ENCODE measurements at places on chromosomes 2 and 18.

- no peak for DNase-seq
Measured at GRCh38 chr2:224892574-224893204, 149.6 kb downstream of the DOCK10 start.

- no peak for DNase-seq
Measured at GRCh38 chr2:62114564-62114963, 81.4 kb upstream of the B3GNT2 start.

- DNase-seq, result peak; percentile 47
Measured at GRCh38 chr2:167190053-167190452, 301.8 kb downstream of the XIRP2 start.

GRCh38 chr18:9992300-9992972, 78.6 kb downstream of the VAPA start:
- DNase-seq, result no peak

DNA sequence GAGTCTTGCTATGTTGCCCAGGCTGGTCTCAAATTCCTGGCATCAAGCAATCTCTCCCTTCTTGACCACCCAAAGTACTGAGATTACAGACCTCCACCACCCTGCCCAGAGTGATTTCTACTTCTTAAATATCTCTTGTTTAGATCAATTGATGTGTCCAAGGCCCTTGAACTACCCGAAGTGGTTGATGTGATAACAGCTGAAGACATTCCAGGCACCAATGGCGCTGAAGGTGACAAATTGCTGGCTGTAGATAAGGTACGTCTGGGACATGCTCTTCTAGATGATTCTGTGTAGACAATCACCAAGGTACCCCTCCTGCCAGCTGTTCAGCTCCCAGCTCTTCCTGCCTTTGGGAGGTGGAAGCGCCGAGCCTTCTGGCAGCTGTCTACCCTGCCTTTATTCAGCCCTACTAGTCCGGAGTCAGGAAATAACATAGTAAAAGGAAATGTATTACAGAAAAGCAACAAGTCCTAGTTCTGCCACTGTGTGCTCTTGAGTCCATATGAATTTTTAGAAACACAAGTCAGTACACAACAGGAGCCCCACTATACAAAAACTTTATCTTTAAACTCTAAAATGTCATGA, 61.3 kb upstream of the BZW1 start:
- no peak for DNase-seq

DNA sequence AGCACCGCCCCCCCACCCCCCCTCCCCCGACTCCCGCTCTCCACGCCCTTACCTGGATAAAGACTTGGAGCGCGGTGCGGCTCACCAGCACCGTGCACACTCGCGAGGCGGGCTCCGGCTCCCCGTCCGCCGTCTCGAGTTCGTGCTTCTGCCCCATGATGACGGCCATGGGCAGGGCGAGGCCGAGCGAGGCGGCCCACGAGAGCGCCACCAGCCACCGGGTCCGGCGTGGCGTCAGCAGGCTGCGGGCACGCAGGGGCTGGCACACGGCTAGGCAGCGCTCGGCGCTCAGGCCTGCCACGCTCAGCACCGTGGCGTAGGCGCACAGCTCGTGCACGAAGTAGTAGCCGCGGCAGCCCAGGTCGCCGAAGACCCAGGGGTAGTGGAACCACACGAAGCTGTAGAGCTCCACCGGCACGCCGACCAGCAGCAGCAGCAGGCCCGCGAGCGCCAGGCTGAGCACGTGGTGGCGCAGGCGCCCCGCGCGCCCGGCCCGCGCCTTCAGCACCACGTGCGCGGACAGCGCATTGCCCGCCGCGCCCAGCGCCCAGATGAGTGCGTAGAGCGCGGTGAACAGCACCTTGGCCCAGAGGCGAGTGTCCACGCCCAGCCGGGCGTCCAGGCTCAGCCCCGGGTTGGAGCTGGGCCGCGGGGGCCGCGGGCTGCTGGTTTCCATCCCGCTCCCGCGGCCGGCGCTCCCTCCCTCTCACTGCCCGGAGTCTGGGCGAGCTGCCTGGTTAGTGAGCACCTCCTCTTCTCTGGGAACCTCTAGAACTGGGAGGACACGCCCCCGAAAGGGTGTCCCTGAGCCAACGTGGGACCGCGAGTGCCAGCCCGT, at the start of gene NTSR2:
Gene NTSR2, minus strand, starts transcription at position 742 of the 838 bp plus-strand sequence. Its CDS starts 66 bp downstream, at position 676.
- DNase-seq, result no peak

GRCh38 chr2:169050476-169051240, 18.7 kb upstream of the DHRS9 start:
- DNase-seq, result no peak

All from non-pigmented ciliary epithelial cell (primary cell).